AG10803 (cell line): ENCODE measurements at places on chromosomes 7 and 10.
A peak's percentile ranks its signal among the peaks of the same experiment; 100 is the strongest.

GRCh38 chr10:73774637-73775036 lies 7.2 kb upstream of the CHCHD1 start:
- peak; percentile 32 for DNase-seq

GRCh38 chr7:67821116-67821515 lies 824.5 kb downstream of the TYW1 start:
- DNase-seq, result peak; percentile 46

GRCh38 chr7:96061844-96062243 lies 260.1 kb downstream of the SLC25A13 start:
- peak; percentile 9 for DNase-seq

GRCh38 chr10:30510184-30510931 lies 76.4 kb downstream of the MAP3K8 start:
- DNase-seq, result peak; percentile 54

- peak; percentile 71 for DNase-seq
Measured at GRCh38 chr7:17043012-17043877, 161.5 kb upstream of the AGR3 start.
